ENCODE measurements at places on chromosomes 12 and 14. TPM values are rescaled to one million over a fixed set of nuclear protein-coding genes. Genes with fewer than 3 reads are reported as not detected.

SOX5 gene
- 0.49 TPM for total RNA-seq

SMCO2 gene
- total RNA-seq: not detected

IFI27 gene
- total RNA-seq: 282 TPM

CCDC184 gene
- 0.97 TPM for total RNA-seq

RIPK3 gene
- total RNA-seq: 29.0 TPM

SPIC gene
- total RNA-seq: not detected

DIO2 gene
- total RNA-seq: 5.8 TPM

NEDD1 gene
- total RNA-seq: 27.6 TPM

KLRC1 gene
- total RNA-seq: not detected
